Esophagus squamous epithelium (tissue), 5 donors: ENCODE measurements at places on chromosomes 7 and 10.
A peak's percentile ranks its signal among the peaks of the same experiment; 100 is the strongest.

GRCh38 chr10:116126954-116127695 lies 145.9 kb downstream of the GFRA1 start:
- H3K4me1 ChIP-seq = no peaks in the 10 kb centered on the region
- no peaks in the 10 kb centered on the region for H3K36me3 ChIP-seq
- no peak overlapping the region for H3K27ac ChIP-seq
- no peak overlapping the region for H3K4me3 ChIP-seq
- no peaks in the 10 kb centered on the region for H3K27me3 ChIP-seq
- DNase-seq = no peak

- H3K27ac ChIP-seq = no peak overlapping the region
- no peaks in the 10 kb centered on the region for H3K4me1 ChIP-seq
These were observed 122.8 kb downstream of the PRLHR start for GRCh38 chr10:118472415-118473304.

DNA sequence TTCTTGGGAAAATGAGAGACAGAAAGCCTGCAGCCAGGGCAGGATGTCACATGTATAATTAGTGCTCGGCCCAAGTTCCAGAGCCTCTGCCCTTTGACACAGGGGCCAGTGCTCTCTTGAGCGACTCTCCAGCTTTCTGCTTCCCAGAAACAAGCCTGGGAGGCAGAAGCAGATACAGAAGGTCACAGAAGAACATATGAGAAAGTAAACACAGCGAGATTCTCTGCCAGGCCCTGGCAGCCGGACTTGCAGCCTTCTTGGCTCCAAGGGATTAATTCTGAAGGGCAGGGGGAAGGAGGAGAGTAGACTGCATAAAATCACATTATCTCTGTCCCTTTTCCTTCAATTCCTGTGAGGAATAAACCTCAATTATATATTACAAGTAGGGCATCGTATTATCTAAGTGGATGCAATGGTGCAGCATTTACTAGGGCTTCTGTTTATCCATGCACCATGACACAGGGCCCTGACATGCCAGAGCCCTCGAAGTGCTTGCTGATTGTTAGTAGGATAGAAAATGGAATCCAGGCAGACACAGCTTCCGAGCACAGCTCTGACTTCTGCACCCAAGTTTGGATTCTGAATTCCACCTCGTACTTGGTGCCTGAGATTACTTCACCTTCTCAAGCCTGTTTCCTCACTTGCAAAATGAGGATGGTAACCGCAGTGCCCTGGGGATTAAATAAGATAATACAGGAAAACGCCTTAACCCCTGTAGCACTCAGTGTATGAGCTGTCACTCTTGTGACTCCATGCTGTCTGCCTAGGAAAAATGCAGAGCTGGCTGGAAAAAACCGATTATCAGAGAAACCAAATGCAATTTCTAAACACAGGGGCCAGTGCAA lies 536.5 kb downstream of the TNS3 start:
- no peak overlapping the region for H3K27ac ChIP-seq
- H3K4me1 ChIP-seq = peaks cover 35% of the 10 kb centered on the region
- DNase-seq = no peak
- no peak overlapping the region for H3K4me3 ChIP-seq

DNA sequence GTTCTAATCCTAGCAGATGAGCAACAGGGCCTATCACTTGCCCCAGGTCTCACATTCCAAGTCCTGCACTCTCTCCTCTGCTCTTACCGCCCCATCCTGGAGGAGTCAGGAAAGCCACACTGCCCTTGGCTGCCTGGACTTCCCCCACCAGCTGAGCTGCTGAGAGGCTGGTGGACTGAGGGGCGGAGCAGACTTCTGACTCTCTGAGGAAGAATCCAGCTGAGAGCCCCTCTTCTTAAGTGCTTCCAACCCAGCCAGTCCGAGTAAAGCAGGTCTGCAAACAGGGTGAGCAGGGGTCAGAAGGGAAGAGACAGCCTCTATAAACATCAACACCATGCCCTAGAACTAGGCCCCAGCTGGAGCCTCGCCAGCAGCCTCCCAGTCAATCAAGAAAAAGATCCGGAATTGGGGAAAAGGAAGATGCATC lies 92.4 kb upstream of the TMEM72 start:
- no peak for DNase-seq
- H3K27me3 ChIP-seq = no peaks in the 10 kb centered on the region
- H3K4me1 ChIP-seq = no peaks in the 10 kb centered on the region
- no peak overlapping the region for H3K27ac ChIP-seq

DNA sequence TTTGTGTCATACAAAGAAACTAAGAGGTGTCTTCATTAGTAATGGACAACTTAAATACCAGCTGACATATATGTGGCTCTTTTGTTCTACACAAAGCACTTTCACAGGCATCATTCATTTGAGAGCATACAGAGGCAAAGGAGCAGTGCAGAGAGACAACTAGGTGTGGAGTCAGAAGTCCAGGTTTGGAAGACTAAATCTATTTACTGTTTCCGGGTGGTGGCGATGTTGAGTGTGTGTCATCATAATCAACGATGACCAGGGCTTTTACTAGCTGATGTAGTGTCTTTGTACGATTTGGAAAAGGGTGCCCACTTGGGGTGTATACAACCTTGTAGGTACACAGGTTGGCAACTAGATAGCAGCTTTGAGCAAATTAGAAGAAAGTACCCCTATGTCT lies 195.5 kb upstream of the CCDC6 start:
- no peak overlapping the region for H3K4me3 ChIP-seq
- H3K36me3 ChIP-seq = no peaks in the 10 kb centered on the region
- no peaks in the 10 kb centered on the region for H3K27me3 ChIP-seq
- no peaks in the 10 kb centered on the region for H3K4me1 ChIP-seq
- DNase-seq = no peak

DNA sequence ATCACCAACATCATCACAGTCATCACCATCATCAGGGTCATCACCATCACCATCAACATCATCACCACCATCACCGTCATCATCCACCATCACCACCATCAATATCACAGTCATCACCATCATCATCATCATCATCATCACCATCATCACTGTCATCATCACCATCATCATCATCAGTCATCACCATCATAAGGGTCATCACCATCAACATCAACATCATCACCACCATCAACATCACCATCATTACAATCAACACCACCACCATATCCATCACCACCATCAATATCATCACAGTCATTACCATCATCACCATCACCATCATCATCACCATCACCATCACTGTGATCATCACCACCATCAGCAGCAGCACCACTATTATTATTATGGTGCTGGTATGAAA lies 218.9 kb downstream of the TNS3 start:
- no peak for DNase-seq
- no peaks in the 10 kb centered on the region for H3K27me3 ChIP-seq
- H3K4me1 ChIP-seq = no peaks in the 10 kb centered on the region

DNA sequence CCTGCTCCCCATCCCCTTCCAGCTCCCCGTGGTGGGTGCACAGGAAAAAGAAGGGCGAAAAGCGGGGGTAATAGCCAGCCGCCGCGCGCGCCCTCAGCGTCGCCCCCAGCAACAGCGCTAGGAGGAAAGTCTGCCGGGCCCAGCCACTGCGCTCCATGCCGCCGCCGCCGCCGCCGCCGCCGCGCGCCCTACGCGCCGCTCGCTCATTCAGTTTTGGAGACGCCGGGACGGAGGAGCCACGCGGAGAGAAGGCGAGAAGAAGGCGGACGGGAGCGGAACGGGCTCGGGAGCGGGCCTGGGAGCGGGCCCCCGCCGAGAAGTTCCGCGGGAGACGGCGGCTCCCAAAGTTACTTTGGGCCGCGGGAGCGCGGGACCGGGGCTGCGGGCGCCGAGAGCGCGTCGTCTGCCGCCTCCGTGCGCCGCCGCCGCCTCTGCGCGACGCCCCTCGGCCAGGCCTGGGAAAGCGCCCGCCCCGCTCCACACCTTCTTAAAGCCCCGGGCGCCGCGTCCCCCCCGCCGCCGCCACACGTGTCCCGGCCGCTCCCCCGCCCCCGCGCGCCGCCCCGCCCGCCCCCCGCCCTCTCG lies at the start of gene RELN:
Gene RELN (minus strand): TSS at position 459 of the 585 bp plus-strand sequence. CDS start 302 bp downstream, at position 157.
- H3K4me3 ChIP-seq = peak within 1 kb of the TSS; percentile 60
- DNase-seq = no peak
- no peaks in the 10 kb centered on the region for H3K27me3 ChIP-seq
- no peaks in the 10 kb centered on the region for H3K36me3 ChIP-seq
